ENCODE measurements at places on chromosomes 12 and 14.

- DNase-seq: no peak
Measured at GRCh38 chr12:31331242-31331641, 5.3 kb upstream of the SINHCAF start.

DNA sequence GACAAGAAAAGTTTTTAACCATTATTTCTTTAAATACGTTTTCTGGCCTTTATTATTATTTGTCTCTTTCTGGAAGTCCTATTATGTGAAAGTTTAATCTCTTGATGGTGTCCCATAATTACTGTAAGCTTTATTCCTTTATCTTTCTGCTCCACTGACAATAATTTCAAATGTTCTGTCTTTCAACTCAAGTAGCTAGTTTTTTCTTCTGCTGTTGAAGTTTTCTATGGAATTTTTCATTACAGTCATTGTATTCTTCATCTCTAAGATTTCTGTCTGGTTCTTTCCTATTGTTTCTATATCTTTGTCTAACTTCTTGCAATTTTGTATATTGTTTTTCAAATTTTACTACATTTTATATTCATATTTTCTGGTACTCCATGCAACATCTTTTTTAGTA is 173.6 kb upstream of the MGAT4C start:
- no peak for DNase-seq

DNA sequence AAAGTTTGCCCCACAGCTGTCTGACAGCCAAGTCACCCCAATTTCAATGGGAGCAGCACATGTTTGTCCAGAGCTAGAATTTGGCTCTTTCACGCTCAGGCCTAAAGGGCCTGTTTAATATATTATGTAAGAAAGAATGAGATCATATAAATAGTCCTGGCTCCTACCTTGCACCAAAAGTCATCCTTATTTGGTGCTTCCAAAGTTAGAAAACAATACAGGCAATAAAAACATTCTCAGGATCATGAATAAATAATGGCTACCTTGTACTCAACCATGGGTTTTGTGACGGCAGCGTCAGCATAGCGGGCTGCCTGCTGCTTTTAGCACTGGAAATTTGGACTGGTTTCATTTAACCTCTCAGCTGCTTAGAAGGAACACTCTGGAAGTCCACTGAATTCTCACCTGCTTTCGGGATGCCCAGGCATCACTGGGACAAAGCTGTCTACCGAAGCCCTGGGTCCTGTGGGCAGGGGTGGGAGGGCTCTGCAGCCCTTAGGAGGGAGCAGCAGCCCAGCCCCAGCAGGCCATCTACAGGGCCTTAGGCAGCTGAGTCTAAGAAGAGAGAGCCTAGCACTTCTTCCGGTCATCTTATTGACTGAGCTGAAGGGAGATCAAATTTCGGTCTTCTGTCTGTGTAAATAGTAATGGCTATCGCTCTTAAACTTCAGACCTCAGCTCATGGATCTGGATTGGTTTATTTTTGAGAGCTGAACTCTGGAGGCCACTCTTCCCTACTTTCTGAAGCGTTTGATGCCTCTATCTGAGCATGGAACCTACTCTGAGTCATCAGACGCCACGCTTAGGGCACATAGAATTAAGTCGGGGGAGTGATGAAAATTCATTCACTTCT is 106.5 kb downstream of the SAMD4A start:
- DNase-seq: peak; percentile 35

- no peak for DNase-seq
Measured at GRCh38 chr12:39032034-39032433, 126.6 kb upstream of the CPNE8 start.

DNA sequence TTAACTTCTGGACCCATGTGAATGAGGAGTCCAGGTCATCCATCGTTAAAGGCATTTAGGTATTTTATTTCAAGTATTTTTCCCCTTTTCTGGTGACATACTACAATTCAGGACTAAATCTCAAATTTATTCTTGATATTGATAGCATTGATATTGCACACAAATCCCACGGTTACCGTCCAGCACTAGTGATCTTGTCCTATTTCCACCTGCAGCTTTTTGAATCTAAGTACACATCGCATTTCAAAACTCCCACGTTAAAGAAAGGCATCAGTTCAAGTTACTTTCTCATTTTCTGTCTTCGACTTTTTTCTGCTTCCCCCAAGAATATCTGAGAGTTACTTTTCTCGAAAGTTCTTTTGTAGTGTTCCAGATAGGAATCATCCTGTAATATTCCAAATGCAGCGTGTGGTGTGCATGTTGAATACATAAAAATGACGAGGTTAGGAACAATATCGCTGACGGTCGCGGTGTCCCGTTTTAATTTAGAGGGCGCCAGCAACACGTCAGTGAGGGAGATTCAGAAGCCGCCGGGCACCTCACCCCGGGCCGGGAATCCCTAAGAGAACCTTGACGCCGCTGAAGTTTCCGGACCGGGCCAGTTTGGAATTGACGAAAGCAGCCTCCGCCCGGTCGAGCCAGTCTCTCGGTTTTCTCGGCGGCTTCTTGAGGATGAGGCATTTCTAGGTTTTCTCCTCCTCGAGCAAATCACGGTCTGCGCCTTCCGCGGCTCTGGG is 569 bp upstream of the RGS6 start:
- DNase-seq: no peak

DNA sequence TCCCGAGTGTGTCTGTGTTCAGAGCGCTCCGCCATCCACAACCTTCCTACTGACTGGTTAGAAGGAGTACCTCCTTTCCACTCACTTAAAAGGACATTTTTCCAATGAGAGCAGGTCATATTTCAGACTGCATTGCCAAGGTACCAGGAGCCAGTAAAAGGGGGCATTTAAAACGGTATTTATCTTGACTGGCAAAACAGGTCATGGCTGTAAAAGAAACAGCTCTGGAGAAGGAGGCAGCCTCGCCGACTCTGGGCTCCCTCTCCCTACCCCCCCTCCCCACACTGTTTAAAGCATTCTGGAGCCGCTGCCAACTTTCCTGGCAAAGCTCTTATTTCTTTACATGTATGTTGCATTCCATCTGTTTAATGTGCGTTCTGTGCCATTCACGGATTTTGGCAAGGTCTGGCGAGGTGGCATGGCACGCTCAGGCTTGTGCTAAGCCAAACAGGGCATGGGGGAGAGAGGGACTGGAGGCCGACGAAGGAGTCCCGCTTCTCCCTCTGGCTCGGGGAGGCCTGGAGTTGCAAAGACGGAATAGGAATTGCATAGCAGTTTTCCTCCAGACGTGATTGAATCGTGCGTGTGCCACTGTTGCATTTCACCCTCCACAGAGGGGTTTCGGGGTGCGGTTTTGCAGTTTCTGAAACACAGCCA is 41.2 kb upstream of the MED13L start:
- no peak for DNase-seq

GRCh38 chr12:3158851-3159465 is 81.8 kb downstream of the TSPAN9 start:
- DNase-seq: no peak

- no peak for DNase-seq
Measured at GRCh38 chr14:96799489-96800054, 2.4 kb downstream of the VRK1 start.

GRCh38 chr14:64147126-64147790 is 146.9 kb downstream of the ESR2 start:
- no peak for DNase-seq

GRCh38 chr12:110501399-110501751 is 536 bp downstream of the VPS29 start:
- peak; percentile 57 for DNase-seq
